ENCODE measurements at places on chromosomes 12 and 14.

- DNase-seq = peak; percentile 91
These were observed 29.2 kb downstream of the FOS start for GRCh38 chr14:75307700-75308379.

- no peak for DNase-seq
These were observed 14.2 kb upstream of the MYO1A start for GRCh38 chr12:57063991-57064685.

DNA sequence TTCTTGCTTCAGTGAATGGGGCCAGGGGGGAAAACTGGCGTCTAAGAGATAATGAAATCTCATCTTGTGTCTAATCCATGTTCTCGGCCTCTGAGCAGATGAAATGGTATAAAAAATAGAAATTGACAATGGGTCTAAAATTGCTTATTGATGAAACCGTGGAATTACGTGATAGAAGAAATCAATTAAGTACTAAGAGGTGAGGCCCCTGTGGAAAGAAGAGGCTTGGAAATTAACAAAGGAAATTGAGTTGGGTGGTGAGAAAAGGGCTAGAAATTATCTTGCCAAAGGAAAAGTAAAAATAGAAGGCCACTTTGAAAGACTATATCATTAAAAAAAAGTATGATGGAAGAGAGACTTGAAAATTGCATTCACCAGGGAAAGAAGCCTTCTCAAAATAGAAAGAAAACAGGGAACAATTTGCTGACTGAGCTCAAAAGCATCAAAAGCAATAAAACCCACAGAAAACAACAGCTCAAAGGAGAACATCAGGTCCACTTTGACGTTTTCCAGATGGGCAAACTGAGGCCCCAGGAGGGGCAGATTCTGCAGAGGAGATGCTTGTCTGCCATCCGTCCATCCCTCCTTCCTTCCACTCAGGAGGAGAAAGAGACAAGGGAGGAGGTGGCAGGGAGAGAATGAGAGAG, 226.1 kb upstream of the RTL1 start:
- no peak for DNase-seq

GRCh38 chr14:72651081-72651480, 242.8 kb downstream of the DPF3 start:
- DNase-seq = no peak

DNA sequence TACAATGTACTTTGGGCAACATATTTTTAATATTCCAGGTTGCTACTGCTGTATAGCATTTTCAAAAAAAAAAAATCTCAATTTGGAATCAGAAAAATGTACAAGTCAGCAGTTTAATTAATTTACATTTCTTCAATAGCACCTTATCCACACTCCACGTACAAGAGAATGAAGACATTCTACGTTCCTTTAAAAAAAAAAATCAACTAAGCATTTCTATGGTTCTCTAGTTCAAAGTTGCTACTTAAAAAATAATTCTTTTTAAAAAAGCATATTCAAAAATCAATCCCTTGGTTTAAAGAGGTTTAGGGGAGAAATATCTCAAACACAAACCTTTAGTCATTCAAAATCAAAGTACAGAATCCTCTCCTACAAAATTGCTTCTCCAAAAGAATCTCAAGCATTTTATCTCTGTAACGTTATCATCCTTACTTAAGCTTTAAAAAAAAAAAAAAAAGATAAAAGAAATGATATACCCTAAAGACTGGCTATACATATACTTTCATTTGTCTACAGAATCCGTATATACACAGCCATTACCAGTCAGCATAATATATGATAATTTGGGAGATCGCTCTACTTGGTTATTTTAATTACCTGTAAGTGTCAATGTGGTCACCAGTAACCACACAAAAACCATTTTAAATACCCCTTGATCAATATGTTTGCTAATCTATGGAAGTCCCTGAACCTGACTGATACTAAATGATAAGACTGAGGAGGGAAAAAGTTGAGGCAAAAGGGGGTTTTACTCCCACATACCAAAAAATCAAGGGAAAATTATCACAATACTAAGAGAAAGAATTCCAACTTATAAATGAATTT, 2.7 kb downstream of the MED13L start:
- DNase-seq = no peak

GRCh38 chr12:54740882-54741281, 92.7 kb upstream of the DCD start:
- DNase-seq = no peak

GRCh38 chr12:83954956-83955601, 957.5 kb downstream of the SLC6A15 start:
- no peak for DNase-seq

GRCh38 chr14:66472251-66472650, 13.9 kb upstream of the CCDC196 start:
- no peak for DNase-seq

DNA sequence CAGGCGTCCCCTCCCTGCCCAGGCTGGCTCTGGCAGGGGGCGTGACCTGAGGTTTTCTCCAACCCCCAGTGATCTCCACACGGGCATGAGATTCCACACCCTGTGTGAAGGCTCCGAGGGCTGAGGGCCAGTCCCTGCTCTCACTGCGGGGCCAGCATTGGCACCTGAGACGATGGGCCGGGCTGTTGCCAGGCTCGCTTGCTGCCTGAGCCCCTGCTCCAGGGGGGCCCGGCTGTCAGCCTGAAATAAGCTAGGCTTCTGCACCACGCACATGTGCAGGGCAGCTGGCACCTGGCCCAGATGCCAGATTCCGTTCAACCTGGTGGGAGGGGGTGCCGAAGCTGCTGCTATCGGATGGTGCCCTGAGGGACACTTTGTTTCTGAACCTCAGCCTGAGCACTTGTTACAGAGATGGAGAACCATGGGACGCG, 196.5 kb upstream of the PRMT8 start:
- no peak for DNase-seq

- no peak for DNase-seq
These were observed 168.4 kb downstream of the SOX5 start for GRCh38 chr12:23781118-23781517.

GRCh38 chr12:52461693-52462092, 9.7 kb upstream of the KRT6B start:
- peak; percentile 44 for DNase-seq

DNA sequence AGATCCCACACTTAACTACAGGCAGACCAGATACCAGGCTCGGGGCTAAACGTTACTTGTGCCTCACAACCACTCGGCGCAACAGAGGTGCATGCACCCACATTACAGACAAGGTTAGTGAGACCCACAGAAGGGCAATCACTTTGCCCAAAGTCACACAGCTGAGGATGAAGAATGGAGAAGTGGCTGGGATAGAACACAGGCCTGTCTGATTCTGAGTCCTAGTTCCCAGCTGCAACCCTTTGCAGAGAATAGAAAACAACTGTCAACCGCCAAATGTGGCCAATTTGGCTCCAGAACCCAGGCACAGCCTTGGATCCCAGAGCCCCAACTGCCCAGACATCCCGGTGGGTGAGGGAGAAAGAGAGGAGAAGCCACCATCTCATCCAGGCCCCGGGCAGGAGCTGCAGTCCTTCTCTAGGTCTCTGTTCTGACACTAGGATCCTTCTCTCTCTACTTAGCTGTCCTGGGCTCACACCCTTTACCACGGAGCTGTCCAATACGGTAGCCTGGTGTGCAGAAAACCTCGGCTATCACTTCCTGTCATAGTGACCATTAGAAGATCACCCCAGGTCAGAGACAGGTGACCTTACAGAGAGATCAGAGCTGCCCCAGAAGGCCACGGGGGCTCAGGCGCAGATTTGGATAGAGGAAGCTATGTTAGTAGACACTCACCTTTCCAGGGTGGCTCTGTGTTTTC, 59.1 kb downstream of the FAM222A start:
- no peak for DNase-seq

DNA sequence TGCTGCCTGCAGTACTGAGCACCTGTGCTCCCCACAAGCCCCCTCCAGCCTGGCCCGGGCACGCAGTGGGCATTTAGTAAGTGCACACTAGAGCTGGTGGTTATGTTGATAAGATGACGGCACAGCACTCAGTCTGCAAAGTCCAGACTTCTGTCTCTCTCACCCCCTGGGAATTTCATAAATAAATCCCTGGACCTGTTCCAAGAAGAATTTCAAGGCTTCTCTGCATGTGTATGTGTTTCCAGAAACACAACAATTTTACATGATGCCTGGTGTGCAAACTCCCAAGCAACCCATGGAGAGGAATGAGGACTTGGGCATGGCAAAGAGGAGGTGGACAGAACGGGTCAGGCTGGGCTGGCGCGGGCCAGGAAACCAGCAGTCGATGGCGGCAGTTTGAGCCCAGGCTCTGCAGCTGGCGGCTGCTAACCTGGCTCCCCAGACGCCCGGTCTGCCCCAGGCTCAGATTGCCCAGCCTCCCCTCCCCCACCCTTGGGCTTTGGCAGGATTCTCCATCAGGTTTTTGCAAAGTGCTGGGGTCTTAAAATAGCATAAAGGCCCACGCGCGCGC, 10.4 kb upstream of the ACVR1B start:
- no peak for DNase-seq

DNA sequence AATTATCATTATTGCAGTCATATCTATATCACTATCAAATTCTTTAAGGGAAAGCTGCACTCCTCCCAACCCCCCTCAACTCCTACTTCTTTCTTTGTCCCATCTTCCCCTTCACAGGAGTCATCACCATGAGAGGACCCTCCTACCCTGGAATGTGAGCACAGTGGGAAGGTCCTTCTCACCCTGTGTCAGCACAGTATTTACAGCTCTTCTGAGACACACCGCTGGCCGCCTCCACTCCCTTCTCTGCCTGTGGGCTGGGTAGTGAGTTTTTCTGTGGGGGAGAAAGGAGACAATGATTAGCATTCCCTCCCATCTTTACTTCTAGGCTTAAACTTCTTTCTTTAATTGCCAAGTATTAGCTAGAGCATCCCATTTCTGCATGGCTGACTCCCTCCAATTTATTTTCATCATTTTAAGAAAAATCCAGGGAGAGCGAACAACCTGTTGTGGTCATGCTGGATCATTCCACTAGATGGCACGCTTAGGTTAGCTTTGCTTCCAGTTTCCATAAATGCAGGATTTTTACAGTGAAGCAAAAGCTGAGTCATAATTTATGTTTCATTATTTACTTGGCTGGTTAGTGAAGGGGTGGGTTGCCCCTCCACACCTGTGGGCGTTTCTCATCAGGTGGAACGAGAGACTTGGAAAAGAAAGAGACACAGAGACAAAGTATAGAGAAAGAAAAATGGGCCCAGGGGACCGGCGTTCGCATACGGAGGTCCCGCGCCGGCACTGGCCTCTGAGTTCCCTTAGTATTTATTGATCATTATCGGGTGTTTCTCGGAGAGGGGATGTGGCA, 188.5 kb downstream of the ALX1 start:
- DNase-seq = peak; percentile 81

DNA sequence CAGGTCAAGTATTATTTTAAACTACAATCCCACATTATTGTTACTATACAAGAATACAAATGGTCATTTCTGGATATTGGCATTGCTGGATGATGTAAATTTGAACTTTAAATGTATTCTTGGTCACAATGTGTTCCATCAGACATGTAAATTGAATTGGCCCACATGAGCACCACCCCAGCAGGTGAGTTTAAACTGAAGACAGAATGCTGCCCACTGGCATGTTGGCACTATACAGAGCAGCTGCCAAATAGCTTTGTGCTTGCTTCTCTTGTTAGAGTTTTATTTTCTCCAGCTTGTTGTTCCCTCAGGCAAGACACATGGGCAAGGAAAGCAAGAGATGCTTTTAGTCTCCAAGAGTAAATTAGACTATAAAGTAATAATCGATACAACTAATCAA, 98.6 kb downstream of the C12orf50 start:
- DNase-seq = no peak

GRCh38 chr14:24353559-24354481, 14.0 kb upstream of the RIPK3 start:
- DNase-seq = no peak

GRCh38 chr12:90937651-90938050, 17.3 kb downstream of the CCER1 start:
- DNase-seq = no peak

DNA sequence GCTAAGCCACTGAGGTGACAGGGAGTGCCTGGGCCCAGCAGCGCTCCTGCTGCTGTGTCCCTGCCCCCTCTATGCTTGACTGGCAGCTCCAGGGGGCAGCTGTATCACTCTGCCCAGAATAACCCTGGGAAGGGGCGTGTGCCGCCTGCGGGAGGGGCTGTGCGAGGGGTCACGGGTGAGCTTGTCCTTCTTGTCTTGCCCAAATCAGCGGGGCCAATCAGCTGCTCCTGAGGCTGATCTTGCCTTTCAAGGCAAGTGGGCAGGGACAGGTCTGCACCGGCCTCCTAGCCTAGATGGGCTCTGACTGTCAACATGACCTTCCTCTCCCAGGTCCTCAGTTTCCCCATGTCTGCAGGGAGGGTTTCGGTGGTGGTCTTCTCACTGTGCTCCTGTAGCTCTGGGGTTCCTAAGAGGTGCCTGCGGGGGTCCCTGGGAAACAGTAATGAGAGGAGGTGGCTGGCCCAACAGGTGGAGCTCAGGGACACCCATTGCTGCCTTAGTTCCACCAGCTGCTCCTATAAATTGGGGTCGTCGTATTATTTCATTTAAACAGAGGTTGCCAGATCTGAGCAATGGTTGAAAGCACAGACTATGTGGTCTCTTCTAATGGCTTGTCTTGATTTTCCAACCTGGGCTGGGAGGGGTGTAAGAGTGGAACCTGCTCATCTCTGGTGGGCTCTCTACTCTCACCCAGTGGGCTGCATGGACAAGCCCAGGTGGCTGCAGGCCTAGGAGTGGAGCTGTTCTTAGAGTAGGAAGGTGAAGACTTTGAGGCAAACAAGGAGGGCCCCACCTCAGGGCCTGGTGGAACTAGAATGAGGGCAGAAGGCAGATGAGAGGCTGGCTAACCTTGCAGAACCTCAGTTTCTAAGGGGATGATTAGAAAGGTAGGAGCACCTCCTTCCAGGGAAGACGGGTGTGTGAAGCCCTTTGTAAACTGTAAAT, 11.7 kb downstream of the RTL1 start:
- no peak for DNase-seq

DNA sequence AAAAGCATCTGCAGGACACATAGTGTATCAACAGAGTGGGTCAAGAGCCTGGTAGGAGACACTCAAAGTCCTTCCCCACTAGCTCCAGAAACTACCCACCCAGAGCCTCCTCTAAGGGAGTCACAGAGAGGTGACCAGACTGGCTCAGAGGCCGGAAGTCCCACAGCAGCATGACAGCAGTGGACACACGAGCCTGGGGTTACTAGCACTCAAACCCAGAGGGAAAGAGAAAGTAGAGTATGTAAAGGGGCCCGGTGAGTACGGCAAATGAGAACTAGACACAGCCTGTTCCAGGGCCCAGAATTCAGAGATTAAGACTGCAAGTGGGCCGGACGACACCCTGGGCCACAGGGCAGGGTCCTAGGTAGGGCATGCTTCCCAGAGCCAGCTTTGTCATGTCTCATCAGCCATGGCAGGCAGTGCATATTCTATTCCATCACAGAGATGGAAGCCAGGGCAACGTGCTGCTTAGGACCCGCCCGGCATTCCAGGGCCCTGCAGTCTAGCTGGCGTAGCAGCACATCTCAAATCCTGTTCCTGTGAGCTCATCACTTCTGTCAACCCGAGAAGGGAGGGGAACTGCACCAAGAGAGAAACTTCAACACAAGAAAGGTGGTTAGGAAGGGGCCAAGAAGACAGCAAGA, 4.2 kb downstream of the IFFO1 start:
- DNase-seq = no peak

GRCh38 chr12:71524626-71525025, 85.0 kb downstream of the LGR5 start:
- DNase-seq = no peak

Measured in Karpas-422 (cell line).